ENCODE measurements at places on chromosomes 3 and 15.

GRCh38 chr3:152362086-152362485 is 93.4 kb downstream of the MBNL1 start:
- no peak for DNase-seq

DNA sequence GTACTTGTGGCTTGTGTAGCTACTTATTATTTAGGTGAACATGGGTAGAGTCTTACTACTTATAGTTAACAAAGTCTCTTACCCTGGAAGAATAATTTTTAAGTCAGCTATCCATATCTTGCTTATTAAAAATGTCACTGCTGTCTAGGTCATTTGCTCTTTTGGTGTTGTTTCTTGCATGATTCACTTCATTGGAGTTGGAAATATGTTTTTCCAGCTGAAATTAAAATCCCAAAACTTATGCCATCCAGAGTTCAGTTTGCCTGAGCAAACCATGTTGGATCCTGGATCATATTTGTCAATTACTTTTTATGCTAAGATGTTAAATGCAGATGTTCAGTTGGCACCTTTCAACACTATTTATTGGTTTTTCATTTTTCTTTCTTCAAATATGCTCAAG is 421.0 kb upstream of the RBMS3 start:
- peak; percentile 9 for DNase-seq

- no peak for DNase-seq
Measured at GRCh38 chr3:111107662-111108035, 36.0 kb downstream of the NECTIN3 start.

DNA sequence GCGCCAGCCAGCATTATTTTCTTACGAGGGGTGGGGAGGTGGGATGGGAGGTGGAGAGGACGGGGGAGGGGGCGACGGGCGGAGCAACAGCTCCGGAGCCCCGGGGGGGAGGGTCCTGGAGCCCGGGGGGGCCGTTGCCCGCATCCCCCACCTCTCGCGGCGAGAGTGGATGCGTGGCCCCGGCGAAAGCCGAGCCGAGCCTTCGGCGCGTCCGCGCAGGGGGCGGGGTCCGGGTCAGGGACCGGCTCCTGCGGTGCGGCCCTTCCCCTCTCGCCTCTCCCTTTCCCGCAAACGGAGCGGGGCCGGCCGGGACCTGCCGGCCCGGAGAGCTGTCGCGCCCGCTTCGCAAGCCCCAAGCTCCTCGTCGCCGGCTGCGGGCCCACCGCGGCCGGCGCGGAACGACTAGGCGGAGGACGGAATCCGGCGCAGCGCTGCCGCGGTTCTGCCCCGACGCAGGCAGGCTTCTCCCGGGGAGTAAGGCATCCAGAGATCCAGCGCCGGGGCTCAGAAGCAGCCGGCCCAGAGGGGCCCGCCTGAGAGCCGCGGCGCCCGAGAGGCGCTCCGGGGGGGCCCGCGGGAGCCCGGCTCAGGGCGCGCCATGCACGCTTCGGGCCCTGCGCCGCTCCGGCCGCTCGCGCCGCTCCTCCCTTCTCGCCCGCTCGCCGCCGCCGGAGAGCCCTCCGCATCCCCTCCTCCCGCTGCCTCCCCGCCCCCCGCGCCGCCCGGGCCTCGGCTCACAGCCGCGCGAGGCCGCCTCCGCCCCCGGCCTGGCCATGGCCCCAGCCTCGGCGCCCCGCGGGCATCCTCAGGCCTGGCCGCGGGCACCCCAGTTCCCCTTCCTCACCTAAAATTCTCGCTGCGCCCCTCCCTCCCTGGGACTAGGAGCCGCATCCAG is 459 bp upstream of the ADCY5 start:
- DNase-seq = no peak

GRCh38 chr3:10240799-10241198 is 7.5 kb upstream of the TATDN2 start:
- DNase-seq = no peak

DNA sequence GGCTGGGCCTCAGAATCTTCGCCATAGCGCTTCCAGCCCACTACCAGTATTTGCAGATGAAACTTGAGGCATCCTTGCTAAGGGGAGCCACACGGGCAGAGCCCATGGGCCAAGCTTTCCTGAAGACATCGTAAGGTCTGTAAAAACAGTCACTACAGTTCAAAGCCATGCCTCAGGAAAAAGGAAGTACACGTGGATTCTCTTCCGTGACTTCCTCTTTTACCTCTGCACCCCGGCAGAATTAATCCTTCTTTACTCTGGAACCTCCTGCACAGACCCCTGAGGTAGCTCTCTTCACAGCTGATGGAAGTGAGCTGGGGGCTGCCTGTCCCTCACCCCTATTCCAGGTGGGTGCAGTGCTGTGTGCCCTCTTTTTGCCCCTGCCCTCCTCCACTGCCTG is 129.2 kb downstream of the CHDH start:
- no peak for DNase-seq

DNA sequence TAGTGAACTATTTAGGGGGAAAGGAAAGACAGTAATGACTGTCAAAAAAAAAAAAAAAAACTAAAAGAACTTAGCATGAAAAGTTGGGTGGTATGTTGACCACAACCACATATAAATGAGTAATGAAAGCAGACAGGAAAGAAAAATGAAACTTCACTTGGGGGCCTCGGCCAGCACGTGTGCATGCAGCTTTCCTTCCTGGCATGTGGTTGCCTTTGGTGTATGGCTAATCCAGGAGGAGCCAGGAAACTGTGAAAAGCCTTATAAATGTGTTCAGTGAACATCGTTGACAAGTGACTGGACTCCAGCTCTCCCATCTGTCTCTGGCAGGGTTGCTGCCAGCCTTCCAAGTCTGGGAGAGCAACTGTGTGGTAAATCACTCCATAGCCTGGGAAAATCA is 195.1 kb downstream of the DTWD1 start:
- peak; percentile 86 for DNase-seq

GRCh38 chr3:29088579-29088978 is 192.3 kb upstream of the RBMS3 start:
- no peak for DNase-seq

DNA sequence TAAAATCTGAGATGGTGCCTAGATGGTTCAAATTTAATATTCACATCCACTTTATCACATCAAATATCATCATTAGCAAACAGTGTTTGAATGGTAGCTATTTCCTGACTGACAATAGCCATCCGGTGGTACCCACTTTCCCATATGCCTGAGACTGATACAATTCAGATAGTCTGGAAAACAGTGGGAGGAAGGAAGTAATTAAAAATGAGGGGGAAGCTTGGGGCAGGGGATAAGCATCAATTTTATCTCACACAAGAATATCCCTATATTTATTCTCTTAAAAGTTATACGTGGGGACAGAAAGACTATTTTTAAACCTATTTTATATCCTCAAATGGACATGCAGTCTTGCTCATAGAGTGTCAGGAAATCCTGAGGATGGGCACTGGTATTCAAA is 122.5 kb upstream of the GAP43 start:
- DNase-seq = no peak

GRCh38 chr3:141235661-141236171 is 4.1 kb downstream of the PXYLP1 start:
- no peak for DNase-seq

- DNase-seq = no peak
Measured at GRCh38 chr3:176969506-176969905, 227.8 kb downstream of the TBL1XR1 start.

DNA sequence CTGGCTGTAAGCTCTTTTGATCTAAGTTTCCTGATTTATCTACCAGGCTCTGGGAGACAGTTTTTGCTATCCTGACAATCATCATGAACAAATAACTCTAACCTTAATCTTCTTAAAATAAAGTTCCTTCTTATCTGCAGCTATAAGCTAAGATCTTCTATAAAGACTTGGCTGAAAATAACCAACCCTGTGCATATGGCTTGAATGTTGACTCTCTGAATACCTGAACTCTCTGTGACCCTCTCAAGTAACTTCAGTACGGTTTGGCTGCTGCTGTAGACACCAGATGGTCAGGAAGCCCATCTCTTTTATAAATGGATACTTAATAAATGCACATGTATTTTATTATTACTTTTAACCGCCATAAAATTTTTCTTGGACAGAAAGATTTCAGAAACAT is 412.4 kb upstream of the CBLB start:
- DNase-seq = no peak

GRCh38 chr3:45211466-45212094 is 14.5 kb downstream of the TMEM158 start:
- DNase-seq = no peak

DNA sequence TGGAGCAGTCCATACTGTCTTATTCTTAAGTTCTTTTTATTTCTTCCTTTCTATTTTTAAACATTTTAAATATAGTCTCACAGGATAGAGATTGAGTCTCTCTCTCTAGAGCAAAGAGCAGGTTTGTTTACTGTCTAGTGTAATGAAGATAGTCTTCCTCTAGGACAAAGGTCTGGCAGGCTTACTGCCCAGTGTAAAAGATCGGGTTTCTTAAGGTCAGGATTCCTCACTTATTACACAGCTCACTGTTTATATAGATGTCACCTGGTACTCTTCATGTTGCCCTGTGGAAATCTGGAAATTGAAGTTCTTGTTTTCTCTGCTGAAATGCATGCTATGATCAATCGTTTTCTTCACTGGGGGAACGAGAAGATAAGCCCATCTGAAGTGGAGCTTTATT is 76.0 kb downstream of the ZBBX start:
- no peak for DNase-seq

- DNase-seq = no peak
Measured at GRCh38 chr15:85897207-85897894, 102.6 kb upstream of the KLHL25 start.
